ENCODE measurements at places on chromosomes 1 and 21.

DNA sequence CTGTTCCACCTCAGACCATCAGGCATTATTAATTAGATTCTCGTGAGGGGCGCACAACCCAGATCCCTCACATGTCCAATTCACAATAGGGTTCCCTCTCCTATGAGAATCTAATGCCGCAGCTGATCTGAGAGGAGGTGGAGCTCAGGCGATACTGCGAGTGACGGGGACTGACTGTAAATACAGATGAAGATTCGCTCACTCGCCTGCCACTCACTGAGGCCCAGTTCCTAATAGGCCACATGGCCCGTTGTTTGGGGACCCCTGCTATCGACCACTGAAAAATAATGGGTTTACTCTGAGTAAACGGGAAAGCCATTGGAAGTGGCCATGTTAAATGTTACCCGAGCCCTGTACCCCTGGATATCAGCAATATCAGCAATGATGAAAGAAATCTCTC, 65.9 kb downstream of the GRIK1 start:
- DNase-seq: no peak

- DNase-seq: no peak
Measured at GRCh38 chr21:17488620-17489019, 24.2 kb upstream of the CXADR start.

DNA sequence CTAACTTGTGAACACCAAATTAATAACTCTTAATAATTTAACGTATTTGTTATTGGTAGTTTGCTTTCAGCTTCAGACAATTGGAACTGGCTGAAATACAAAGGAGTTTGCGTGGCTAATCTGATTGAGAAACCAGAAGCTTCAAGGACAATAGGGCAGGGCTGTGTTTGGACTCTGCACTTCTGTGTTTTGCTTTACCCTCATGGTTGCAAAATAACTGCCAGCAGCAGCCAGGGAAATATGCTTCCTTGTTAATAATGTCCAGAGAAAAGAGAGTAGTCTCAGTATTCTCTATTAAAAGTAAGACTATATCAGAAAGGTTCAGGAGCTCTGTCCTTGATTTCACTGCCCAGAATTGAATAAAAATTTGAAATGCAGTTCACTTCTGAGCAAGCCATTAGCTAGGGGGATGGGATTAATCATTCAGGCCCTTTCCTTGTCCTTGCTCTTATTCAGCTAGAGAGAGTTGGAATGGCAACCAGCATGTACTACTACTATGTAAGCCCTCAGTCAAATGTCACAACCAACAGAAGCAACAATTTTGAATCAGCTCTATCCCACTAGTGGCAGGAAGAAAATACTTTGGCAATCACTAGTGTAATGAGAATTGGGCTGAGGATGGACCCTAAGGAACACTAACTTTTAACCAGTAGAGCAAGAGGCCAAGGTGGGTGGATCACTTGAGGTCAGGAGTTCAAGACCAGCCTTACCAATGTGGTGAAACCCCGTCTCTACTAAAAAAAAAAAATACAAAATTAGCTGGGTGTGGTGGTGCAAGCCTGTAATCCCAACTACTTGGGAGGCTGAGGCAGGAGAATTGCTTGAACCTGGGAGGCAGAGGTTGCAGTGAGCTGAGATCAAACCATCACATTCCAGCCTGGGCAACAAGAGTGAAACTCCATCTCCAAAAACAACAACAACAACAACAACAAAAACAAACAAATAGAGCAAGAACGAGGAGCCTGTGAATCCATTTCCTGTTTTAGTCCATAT, 76.8 kb downstream of the POU2F1 start:
- no peak for DNase-seq

- DNase-seq: no peak
Measured at GRCh38 chr1:206049919-206050600, 2.9 kb upstream of the RHEX start.

- DNase-seq: no peak
Measured at GRCh38 chr1:43359696-43360095, 915 bp downstream of the CDC20 start.

GRCh38 chr1:39915499-39916129, 13.9 kb upstream of the MYCL start:
- DNase-seq: no peak

DNA sequence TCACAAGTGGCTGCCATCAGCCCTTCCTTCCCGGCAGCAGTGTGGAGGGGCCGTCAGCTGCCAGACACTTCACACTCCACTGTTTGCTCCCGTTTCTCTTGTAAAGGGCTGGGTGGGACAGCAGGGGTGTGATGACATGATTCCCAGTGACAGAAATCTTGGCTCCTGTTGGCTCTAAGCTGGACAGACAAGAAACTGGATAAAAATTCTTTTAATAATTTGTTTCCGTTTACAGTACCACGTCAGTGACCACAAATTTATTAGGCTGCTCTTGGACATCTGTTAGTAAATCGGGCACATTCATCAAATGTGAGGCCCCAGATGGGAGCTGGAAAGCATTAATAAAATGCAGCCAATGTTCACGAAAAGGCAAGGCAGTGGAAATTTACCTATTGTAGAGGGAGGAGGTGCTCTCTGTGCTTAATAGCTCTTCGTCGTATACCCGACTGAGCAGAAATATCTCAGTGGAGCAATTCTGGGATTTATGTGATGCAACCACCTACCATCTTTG, 353.7 kb upstream of the GREM2 start:
- DNase-seq: no peak

DNA sequence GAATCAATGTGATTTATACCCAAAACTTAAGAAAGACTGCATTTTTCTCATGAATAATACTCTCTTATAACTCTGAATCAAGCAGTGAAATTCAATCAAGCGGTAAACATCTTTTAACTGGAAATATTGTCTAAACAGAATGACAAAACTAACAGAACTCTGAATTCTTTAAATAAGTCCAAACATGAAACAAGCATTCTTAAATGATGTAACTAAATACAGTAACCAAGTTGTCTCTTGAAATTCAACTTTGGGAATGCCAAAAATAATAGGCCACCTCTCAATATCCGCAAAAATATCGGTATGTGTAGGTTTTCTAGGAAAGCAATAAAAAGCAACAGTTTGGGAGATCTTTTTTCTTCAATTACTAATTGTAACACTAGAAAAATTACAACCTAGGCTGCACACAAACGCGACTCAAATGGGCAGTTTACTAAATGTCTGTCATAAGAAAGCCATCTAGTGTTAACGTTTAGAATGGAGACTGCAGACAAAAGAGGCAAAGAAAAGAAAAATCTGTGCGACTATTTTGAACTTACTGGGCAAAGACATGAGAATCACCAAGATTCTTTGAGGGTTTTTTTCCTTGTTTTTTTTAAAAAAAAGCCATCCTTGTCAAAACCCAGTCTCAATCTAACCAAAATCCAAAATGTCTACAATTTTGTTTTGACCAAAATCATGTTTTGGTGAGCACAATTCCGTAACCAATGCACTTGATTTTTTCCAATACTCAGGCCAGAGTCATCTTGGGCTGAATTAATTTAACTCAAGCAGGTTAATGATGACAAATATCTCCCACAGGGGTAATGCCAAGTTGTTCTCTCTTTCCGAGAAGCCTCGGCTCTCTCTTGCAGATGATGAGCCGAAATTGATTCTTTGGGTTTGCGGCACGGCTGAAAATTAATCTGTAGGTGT, 1.3 kb downstream of the SIPA1L2 start:
- DNase-seq: no peak

DNA sequence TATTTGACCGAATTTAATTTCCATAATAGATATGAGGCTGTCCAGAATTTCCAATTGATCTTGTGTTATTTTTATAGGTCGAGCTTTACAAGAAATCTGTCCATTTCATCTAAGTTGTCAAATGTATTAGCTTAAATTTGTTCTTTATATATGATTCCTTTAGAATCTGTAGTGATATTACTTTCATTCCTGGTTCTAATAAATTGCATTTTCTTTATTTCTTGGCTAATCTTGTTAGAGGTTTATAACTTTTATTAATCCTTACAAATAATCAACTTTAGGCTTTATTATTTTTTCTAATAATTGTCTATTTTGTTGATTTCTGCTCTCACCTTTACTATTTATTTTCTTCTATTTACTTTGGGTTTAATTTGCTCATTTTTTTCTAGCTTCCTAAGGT, 14.0 kb downstream of the IFT25 start:
- no peak for DNase-seq

- DNase-seq: no peak
Measured at GRCh38 chr1:245953876-245954660, 553.0 kb downstream of the SMYD3 start.

GRCh38 chr1:115680730-115681111, 39.0 kb downstream of the VANGL1 start:
- DNase-seq: no peak

DNA sequence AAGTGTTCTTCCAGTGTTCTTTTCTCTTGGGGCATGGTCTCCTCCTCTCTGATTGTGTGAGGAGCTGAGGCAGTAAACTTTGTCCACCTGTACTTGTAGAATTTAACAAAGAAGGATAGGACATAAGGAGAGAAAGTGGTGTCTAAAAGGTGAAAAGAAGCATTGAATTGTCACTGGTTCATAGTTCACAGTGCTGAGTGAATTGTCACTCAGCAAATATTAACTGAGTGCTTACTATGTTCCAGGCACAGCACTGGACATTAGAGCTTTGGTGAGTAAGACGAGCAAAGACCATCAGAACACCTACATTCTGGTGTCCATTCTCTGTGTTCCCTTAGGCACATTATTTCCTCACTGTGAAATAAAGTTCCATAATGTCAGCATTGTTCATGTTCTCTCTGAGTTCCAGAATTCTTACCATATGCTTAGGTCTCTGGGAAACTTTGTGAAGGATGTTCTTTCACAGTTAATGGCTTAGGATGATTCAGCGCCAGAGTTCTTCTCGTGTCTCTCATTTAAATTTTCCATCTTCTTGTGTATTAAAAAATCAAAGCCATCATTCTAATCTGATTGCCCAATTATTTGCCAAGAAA, 156.8 kb upstream of the HOOK1 start:
- no peak for DNase-seq

- no peak for DNase-seq
Measured at GRCh38 chr1:175933801-175934200, 190.4 kb upstream of the TNR start.

GRCh38 chr1:54390655-54391054, 15.5 kb downstream of the SSBP3 start:
- DNase-seq: no peak

GRCh38 chr1:152983743-152984142, at the start of gene SPRR1A:
Gene SPRR1A, plus strand, starts transcription at chr1:152984081. Its CDS starts 1,150 bp downstream, at chr1:152985231.
- DNase-seq: no peak

DNA sequence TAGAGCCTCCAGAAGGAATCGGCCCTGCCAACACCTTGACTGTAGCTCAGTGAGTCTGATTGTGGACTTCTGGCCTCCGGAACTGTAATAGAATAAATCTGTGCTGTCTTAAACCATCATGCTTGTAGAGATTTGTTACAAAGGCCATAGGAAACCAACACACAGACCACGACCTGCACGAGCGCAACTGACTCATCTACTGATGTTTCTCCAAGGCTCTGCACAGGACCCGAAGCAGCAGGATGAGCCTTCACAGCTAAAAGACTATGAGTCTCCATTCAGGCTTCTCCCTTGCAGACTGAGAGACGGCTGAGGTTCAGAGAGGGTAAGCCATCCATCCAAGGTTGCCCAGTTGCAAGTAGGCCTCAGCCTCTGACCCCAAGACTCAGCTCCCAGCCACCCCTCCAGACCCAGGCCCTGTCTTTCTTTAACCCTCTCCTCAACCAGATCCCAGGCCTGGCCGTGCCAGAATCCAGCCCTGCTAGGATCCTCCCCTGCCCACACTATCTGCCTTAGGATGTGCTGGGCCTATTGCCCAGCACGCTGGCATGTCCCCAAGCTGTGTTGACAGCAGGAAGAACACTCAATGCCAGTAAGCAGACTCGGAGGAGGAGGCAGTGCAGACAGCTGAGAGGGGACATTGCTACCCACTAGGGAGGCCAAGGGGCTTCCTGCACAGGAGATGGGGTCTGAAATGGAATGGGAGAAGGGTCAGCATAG, 109.0 kb downstream of the HMGB4 start:
- DNase-seq: no peak

DNA sequence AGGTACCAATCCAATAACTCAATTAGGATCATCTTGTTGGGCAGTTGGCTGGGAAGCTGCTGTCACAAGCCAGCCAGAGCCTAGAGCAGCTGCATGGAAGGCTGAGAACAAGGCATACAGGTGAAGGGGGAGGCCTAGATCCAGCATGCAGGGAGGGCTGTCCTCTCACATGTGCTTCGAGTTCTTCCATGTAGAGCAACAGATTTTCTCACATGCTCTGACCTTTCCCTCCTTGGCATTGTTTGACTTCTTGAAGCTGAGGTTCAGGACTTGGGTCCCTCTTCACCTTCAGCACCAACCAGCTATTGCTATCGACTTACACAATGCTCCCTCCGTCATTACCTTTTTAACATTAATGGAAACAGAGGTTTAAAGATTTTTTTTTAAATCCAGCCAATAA, 257.7 kb downstream of the ATG4C start:
- DNase-seq: no peak

DNA sequence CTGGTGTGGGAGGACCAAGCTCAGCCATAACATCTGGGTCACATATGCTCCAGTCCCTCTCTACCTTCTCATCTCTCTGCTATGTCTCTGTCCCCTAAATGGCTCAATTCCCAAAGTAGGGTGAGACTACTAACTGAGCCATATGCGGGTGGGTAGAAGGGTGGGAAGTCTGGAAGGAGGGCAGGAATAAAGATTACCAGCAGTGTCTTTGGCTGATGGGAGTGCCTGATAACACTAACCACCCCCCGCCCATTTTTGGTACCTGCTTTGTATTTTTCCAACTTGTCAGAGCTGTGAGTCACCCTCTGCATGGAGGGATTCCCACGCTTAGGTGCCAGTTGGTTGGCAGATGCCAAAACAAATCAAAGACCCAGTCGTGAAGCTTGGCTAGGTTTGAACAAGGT, 14.9 kb upstream of the SSBP3 start:
- no peak for DNase-seq

DNA sequence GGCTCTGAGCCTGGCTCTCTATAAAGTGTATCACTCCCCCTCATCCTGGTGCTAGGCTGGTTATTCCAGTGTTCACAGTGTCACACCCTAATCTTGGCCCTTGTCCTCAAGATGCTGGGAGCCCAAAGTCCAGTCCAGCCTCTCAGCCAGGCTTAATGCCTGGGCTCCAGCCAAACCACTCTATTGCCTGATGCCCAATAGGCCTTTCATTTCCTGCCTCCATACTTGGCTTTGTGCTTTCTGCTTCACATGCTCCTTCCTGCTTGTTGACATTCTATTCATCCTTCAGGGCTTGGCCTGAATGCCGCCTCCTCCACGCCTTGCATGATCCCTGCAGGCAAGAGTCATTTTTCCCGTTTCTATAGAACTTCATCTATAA, 1.7 kb downstream of the KLHDC8A start:
- no peak for DNase-seq

DNA sequence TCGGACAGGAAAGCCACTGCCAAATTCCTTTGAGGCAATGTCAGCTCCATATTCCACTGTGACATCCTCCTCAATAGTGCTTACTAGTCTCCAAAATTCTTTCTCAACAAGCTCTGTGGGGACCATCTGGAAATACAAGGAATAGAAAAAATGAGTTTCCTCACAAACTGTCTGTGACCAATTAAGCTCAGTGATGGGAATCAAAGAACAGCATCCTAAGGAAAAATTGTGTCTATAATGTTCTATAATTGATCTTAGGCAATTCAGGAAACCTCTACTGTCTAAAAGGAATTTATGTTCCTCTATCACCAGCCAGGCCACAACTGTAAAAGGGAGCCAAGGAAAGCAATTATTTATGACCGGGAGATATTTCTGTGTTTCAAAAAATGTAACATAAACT, 46.1 kb upstream of the SYT2 start:
- no peak for DNase-seq

- no peak for DNase-seq
Measured at GRCh38 chr1:208217781-208218180, 26.4 kb downstream of the PLXNA2 start.
